Umbilical cord (tissue), 2 donors: ENCODE measurements at places on chromosomes 1 and 21. TPM values are rescaled to one million over a fixed set of nuclear protein-coding genes. Genes with fewer than 3 reads are reported as not detected.
A peak's percentile ranks its signal among the peaks of the same experiment; 100 is the strongest.

GRCh38 chr1:4336507-4336906, 317.9 kb upstream of the AJAP1 start:
- DNase-seq: no peak

The COG2 gene
- 18.8 TPM for total RNA-seq

- DNase-seq: no peak
These were observed 13.3 kb downstream of the FCRL1 start for GRCh38 chr1:157806431-157807149.

The DYRK3 gene
- 17.8 TPM for total RNA-seq

The RBP7 gene
- not detected for total RNA-seq

DNA sequence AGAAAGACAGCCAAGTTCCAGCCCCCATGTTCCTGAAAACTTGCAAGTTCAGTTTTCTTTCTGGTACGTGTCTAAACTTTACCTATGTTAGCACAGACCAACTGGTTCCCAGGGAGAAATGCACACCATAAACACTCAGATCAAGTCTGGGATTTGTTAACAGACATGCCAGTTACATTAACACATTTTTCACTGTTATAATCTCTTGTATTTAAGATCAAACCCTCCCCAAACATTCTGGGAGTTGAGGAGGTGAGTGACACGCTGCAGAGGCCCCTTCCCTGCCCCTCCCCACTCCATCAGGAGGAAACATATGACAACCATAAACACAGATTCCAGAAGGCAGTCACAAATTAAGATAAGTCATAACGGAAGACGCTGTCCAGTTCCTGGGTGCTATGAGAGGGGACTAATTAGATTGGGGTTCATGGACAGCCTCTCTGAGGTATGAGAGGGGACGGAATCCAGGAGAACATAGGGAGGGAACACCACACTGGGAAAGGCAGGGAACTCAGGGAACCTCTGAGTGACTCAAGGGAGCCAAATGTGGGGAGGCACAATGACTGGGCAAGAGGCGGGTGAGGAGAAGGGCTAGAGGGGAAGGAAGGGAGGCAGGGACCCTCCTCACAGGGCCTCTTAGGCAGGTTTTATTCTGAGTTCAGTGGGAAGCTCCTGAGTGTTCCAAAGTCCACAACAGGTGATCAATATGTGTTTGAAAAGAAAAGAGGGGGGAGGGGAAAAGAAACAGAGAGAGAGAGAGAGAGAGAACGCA, 25.0 kb downstream of the DUSP10 start:
- DNase-seq: peak; percentile 57

GRCh38 chr21:36744190-36744559, 45.3 kb downstream of the SIM2 start:
- no peak for DNase-seq

DNA sequence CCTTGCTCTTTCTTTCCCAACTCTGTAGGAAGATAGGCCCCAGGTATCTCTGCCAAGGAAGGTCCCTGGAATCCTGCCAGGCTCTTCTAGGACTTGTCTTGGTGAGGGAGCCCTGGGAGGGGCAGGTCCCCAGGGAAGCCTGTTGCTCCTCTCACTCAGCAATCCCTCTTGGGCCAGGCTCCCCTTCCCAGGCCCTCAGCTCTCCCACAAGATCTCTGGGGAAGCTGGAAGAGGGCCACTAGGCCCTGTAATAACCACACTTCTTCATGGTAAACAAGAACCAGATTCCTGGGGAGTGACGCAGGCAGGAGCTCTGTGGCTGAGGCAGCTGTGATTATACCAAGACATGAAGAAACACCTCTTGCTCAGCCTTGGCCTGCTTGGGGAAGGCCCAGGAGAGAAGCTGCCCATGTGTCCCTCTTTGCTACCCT, 9.9 kb upstream of the MAPKAPK2 start:
- DNase-seq: peak; percentile 86

DNA sequence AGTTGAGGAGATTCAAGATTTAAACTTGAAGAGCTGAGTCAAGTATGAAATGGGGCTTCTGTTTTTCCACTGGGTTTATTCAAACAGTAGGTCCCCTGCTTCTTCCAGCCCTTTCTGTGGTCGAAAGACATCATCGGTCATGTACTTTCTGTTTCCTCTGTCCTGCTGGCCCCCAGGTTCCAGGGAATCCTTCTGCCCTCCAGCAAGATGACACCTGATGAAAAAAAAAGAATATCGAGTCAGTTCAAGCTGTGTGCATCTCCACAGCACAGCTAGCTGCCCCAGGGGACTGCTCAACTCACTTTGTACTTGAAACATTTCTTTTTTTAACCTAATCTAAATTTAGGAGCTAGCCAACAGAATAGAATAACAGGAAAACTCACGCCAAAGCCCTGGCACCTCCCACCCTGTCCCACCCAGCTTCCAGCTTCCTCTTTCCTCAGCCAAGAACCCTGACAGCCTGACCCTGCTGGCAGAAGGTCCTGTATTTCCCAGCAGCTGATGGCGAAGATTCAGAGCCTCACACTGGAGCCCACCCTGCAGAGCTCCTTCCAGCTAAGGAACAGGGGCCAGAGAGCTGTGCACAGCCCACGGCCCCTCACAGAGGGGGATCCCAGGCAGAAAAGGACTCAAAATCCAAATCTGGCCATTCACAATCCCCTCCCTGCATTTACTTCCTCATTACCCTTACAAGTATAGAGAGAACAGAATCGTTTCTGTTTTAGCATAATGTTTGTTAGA, 176.5 kb downstream of the PSMG1 start:
- peak; percentile 40 for DNase-seq

The CDC73 gene
- 37.1 TPM for total RNA-seq

- no peak for DNase-seq
These were observed 22.6 kb downstream of the HSD11B1 start for GRCh38 chr1:209727286-209727685.

GRCh38 chr1:36842448-36842847, 191.9 kb downstream of the GRIK3 start:
- DNase-seq: no peak

The NHLH1 gene
- total RNA-seq: 2.6 TPM

The FOXD3 gene
- total RNA-seq: not detected

The TFF2 gene
- total RNA-seq: not detected

The LYPD8 gene
- total RNA-seq: not detected

DNA sequence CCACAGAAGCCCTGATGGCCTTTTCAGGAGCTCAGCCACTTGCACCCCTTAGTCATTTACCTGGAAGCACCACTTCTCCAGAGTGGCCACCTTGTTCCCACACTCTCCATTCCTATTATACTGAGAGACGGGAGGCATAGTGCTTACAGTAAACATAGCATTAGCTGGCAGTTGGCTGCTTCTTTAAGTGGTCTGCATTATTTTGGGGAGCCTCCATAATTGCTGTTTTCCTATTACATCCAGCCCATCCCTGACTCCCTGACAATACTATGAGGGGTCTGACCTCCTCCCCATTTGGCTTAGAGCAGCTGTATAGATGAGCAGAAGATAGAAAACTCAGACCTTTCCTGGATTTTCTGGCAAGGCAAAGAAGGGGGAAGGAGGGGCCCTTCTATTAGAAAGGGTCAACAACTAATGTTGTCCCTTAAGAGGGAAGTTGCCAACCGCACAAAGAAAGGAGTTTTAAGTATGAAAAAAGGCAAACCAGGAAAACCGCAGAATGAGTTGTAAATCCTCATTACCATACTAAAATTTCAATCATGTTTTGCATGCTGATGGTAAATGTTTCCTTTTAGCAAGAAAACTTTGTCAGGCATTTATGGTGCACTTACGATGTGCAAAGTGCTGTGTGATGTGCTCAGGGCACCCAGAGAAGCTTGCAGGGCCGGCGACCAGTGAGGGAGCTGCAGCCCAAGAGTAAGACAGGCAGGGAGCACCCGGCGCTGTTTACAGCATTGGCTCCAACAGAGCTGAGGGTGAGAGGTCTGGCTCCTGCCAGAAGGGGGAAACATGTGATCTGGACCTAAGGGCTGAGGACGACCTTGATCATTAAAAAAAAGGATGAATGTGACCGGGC, 167.3 kb downstream of the ZZZ3 start:
- DNase-seq: peak; percentile 28

GRCh38 chr1:153397051-153397923, 6.4 kb upstream of the S100A8 start:
- no peak for DNase-seq

GRCh38 chr1:14945132-14946010, 208.2 kb upstream of the TMEM51 start:
- peak; percentile 95 for DNase-seq

- DNase-seq: peak; percentile 38
These were observed 27.4 kb upstream of the CTPS1 start for GRCh38 chr1:40951943-40952743.

DNA sequence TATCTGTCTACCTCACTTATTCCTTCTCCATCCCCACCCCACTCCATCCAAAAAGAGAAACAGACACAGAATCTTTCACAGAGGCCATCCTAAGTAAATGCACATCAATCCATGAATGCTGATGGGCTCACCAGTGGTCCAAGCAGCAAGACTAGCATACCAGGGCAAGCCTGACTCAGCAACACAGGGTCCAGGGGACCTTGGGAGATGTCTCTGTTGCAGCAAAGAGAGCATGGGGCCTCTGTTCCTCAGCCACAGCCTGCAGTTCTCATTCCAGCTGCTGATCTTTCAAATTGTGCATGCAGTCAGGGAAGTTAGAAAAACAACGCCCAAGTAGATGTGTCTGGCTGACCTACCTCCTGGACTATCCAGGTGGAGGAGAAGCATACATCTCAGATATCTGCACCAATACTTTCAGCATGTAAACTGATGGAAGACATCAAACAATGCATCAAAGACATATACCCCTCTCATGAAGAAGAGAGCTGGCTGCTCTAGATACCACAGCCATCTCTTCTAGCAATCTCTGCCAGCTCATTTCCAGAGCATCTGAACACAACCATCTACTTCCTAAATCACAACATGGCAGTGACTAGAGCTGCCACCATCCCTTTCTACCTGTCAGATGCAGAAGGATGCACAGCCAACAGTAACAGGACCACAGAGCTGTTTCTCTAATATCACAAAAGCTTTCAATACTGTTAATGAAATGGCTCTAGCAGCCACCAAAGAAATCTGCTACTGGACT, 54.5 kb downstream of the CD34 start:
- DNase-seq: no peak

GRCh38 chr1:216553040-216553439, 129.8 kb upstream of the USH2A start:
- no peak for DNase-seq

- no peak for DNase-seq
These were observed 9.7 kb upstream of the PIGC start for GRCh38 chr1:172453607-172454006.

DNA sequence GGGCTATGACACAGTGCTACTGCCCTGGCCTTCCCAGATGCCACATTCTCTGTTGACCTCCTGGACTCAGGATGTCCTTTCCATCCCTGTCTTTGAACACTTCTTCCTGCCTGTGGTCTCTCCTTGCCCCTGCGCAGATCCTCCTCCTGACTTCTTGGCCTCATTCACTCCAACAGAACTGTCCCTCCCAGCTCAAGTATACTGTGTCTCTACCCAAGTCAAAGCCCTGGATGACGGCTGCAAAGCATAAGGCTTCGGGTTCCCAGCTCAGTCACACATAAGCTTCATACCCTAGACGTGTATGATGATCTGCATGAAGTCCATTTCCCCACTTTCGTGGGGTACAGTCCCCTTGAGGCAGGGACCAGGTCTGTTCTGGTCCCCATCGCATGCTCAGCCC, 328.2 kb upstream of the VAMP3 start:
- DNase-seq: no peak

GRCh38 chr1:34166625-34167361, 1.8 kb upstream of the CSMD2 start:
- no peak for DNase-seq

The MAN1C1 gene
- total RNA-seq: 16.9 TPM

- DNase-seq: no peak
These were observed 492.2 kb upstream of the PKN2 start for GRCh38 chr1:88191917-88192316.

The KRTAP11-1 gene
- total RNA-seq: 2.4 TPM

DNA sequence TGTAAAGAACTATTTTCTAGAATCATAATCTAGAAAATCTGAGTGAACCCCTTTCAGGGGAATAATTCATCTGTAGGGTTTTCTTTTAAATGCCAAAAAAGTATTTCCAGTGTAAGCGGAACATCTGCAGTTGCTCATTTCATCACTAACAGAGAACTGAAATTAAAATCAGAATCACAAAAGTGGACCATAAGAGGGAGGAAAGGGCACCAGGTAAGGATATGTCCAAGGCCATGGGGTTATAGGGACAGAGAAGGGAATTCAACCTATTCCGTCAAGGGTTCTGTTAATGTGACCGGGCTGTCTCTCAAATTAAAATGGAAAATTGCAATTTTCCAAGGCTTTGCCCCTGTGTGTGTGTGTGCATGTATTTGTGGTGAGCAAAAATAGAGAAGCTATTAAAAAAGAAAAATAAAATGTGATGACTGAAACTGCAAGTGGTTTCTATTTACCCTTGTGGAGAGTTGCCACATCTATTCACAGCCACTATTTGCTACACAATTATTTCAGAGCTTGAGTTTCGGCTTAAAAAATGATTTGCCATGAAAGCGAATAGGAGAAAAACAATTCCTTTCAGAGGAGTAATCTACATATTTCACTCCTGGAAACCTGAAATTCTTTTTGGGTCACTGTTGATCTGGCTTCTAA, 53.1 kb downstream of the APP start:
- DNase-seq: no peak

DNA sequence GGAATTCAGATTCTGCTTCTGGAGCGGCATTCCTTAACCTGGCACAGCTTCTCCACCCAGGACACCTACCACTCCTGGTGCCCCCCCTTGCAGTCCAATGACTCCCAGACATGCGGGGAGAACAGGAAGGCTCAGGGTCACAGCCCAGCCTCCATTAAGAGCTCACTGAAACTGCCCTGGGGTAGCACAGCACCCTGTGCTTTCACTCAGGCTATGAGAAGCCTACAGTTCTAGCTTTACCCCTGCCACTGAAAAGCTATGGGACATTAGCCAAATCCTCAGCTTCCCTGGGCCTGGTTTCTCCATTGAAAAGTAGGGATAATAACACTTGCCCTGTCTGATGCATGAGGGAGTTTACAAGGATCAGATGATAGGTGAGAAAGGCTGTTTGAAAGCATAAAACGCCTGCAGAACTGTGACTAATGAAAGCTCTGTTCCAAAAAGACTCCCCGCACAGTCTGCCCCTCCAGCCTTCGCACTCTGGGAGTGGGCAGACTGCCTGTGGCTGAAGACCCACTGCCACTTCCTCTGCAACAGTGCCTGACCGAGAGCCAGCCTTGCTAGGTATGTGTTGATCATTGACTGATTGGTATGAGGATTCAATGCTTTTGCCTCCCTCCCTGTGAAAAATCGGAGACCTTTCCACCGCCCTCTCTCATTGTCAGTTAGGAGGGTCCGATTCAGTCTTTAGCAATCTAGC, 2.7 kb upstream of the CLDN19 start:
- peak; percentile 39 for DNase-seq

- DNase-seq: peak; percentile 5
These were observed 355.2 kb upstream of the GREM2 start for GRCh38 chr1:240967070-240967724.

GRCh38 chr1:100308777-100309176, 42.8 kb downstream of the RTCA start:
- DNase-seq: no peak

DNA sequence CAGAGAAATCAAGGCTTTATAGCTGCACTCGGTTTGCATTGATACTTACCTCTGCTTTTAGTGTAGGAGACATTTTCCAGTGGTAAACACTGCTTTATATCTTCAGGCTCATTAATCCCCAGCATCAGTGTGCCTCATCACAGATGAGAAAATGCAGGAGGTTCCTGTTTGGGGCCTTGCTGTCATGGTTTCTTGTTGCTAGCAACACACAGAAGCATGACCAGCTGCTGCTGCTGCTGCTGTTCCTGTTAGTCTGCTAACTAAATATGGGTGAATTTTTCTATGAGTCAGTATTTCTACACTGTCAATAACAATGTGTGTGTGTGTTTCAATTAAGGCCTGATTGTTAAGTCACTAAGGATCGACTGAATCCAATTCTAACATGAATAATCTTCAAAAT, 85.8 kb upstream of the RGS1 start:
- DNase-seq: peak; percentile 96

The RGS1 gene
- 84.7 TPM for total RNA-seq
